ENCODE measurements at places on chromosomes 7 and 10.

- DNase-seq: no peak
These were observed 30.1 kb downstream of the AFAP1L2 start for GRCh38 chr10:114374053-114374791.

DNA sequence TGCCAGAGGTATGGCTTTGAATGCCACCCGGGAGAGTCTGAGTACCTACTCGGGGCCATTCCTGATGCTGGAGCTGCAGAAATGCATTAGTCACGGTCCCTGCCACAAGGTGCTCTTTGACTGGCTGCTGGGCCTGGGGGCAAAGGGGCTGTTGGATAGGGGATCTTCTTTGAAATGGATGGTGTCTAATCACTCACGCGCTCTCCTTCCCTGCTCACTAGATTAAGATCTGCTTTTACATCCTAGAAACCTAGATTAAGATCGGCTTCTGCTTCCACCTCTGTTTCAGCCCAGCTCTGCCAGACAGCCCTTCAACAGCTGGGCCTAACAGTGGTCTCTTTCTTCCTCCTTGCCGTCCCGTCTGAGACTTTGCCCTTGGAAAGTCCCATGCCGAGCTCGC is 57.2 kb downstream of the PAX2 start:
- DNase-seq: no peak

- DNase-seq: peak; percentile 40
These were observed 20.6 kb upstream of the HSPB1 start for GRCh38 chr7:76281706-76282343.

GRCh38 chr7:139205843-139206242 is 25.2 kb upstream of the UBN2 start:
- DNase-seq: no peak

DNA sequence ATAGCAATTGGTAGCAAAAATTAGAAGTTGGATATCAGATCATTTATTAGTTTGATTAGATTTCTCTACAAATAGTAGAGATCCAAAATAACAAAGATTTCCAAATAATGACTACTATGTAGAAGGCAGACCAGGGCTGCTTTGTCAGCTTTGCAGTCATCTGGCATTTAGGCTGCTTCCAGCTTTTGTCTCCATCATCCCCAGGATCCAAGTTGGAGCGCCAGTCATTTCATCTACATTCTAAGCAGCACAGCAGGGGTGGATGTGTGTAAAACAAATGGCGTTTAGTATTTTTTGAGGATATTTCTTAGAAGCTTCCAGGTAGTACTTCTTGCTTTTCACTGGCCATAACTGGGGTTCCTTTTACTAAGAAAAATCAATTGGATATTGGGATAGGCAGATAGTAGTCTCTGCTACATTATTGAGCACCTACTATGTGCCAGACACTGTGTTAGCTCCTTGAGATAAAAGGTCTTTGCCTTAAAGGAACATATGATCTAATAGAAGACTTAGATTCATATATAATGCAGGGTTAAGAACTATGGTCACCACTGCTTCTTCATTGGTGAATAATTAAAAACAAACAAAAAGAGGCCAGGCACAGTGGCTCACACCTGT is 41.5 kb downstream of the TPST1 start:
- DNase-seq: no peak

DNA sequence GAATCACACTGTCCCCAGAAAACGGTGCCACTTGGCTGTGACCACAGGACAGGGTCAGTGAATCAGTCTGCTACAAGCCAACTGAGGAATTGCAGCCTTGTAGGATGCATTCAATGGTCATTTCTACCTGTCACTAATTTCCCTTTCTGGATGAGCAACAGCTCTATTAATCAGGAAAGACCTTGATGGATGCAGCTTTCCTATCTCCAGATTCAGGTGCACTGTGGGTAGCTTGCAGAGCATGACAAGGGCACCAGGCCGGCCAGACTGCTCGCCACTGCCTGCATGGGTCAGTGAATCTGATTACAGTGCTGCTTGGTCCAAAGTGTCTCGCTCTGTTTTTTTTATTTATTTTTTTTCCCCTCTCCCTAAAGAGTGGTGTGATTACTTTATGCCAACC is 506.8 kb upstream of the AUTS2 start:
- DNase-seq: no peak
